Activated T-helper 1 cell treated with Interleukin-2 at 50 U/mL for 16 hours (primary cell): ENCODE measurements at places on chromosomes 16 and 17.
A peak's percentile ranks its signal among the peaks of the same experiment; 100 is the strongest.

DNA sequence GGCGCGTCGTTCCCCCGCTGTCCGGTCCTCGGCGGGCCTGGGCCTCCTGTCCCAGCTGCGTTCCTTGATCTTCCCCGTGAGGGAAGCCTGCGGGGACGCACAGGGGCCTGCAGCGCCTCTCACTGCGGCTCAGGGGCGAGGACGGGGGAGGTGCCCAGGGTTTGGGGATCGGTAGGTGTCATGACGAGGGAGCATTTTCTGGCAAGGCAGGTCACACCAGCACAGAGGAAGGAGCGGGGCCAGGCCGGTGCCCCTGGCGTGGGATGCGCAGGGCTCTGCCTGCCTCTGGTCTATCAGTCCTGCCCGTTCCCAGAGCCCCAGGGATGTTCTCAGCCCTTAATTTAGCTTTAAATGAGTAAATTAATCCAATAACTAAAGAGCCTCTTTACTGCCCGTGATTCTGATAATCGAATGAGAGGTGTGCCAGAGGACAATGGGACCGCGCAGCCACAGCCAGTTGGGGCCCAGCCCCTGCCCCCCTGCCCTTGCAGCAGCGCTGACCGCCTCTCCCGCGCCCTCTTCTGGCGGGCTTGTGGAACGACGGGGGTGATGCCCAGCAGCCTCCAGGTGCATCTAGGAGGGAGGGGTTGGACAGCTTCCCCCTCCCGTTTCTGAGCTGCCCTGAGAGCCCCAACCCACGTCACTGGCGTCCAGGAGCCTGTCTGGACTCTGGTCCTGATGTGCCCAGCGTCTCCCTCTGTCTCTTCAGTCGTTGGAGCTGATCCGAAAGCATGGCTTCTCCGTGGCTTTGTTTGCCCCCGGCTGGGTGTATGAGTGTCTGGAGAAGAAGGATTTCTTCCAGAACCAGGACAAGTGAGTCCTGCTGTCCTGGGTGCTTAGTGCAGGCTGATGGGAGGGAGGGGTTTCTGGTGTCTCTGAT is 7.9 kb downstream of the ENGASE start:
- peak; percentile 22 for DNase-seq

- DNase-seq: no peak
Observed at GRCh38 chr16:49024896-49025295, 256.7 kb downstream of the CBLN1 start.

DNA sequence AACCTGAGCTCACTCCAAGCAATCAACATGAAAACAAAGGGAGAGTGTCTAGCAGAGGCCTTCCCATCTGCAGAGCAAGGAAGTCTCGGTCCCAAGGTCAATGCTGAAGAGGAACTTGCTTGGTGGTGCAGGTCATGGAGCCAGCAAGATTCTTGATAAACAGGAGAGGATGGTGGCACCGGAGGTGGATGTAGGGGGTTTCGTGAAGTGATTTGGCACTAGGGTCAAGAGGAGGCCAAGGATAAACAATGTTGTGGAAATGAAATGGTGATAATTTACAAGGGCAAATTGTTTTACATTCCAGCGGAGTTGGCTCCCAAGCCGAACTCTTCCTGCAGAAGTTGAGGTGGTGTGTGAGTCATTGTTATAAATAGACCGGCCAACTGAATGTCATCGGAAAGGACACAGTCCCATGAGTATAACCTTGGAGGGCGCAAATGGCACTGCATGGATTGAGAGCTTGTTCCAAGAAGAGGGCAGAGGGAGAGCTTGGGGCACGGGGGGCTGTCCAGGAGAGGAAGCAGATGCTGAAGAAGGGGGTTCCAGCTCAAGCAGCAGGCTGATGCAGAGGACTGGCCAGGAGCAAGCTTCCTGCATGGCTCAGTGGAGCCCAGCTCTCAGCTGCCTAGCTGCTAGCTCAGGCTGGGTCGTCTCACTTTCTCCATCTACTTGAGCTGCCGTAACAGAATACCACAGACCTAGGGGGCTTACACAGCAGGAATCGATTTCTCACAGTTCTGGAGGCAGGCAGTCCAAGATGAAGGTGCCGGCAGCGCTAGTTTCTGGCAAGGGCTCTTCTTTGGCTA is 136.6 kb downstream of the COPRS start:
- no peak for DNase-seq

DNA sequence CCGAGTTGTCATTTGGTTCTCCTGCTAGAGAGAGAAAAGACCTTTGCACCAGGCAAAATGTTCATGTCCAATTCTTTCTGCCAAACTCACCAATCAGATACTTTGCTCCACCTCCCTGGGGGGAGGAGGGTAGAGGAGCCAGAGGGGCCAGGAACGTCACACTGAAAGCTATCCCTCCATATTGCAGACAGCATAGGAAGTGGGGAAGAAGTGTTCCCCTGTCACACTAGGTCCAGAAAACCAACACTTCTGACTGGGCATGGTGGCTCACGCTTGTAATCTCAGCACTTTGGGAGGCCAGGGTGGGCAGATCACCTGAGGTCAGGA is 9.5 kb downstream of the HSD17B2 start:
- DNase-seq: no peak

DNA sequence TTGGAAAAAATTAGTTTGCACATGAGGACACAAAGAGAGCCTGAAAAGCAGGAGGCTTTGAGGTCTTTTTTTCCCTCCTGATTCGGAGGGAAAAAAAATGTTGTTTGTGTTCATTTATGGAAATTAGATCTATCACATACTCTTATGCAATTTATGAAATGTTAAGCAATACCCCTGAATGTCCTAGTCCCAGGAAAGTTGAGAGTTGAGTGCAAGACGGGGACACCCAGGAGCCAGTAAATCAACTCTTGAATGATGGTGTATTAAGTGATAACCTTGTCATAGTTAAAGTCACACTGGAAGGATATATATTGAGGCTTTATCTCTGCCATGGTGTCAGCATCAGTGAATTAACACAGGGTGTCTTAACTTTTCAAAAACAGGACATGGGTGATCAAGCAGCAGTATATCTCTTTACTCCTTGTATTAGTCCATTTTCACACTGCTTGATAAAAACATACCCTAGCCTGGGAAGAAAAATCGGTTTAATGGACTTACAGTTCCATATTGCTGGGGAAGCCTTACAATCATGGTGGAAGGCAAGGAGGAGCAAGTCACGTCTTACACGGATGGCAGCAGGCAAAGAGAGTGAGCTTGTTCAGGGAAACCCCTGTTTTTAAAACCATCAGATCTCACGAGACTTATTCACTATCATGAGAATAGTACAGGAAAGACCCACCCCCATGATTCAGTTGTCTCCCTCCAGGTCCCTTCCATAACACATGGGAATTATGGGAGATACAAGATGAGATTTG is 469.0 kb downstream of the MAF start:
- no peak for DNase-seq

- no peak for DNase-seq
Observed at GRCh38 chr17:8532021-8532420, 96.3 kb downstream of the NDEL1 start.

GRCh38 chr17:18356624-18357023 is 6.7 kb downstream of the SHMT1 start:
- no peak for DNase-seq

- no peak for DNase-seq
Observed at GRCh38 chr17:66290101-66290722, 12.2 kb upstream of the PRKCA start.

DNA sequence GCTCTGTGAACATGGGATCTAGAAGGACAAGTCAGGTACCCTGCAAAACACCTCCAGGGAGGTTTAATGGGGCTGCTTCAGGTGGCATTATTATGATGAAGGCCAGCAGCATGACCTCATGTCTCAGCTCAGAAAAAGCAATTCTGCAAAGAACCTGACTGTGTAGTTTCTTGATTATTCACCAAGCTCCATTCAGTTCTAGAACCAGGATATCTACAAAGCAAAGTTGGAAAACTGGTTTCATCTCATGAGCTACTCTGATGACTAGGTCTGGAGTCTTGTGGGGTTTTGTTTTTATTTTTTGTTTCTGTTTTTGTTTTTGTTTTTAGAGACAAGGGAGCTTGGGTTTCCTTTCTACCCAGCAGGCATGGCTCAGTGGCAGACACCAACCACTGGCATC is 19.0 kb upstream of the LRRC37A3 start:
- DNase-seq: no peak

DNA sequence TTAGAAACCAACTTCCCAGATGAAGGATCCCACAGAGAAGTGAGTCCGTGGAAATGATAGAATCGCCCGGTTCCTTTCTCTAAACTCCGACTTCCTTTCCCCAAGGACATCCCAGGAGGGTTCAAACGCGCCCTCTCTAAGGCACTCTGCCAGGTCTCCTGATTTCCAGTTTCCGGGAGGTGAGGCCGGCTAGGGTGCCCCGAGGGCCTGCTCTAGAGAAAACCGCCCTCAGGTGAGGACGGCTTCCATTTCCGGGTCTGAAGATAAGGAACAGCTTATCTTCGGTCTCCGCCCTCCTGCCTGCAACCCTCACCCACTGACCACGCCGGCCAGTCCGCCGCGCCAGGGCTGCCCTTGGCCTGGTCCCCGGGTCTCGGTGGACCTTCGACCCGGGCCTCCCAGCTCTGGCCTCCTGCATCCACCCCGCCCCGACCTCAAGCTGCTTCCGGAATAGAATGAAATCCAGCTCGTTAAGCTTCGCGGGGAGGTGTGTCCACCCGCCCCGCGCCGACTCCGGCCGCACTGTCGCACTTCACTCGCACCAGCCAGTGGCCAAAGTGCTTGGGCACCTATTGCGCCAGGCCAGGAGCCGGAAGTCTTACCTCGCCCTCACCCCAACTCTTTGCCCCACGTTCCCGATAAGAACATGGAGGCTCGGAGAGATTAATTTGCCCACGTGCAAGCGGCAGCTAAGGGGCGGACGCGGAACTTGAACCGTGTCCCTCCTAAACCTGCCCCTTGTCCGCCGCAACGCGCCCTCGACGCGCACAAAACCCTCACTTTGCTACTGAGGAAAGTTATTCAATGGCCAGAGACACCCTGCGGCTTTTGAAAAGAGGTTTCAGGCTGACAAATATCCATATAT is 836 bp upstream of the MMP15 start:
- no peak for DNase-seq

- DNase-seq: no peak
Observed at GRCh38 chr17:42001729-42002128, 15.5 kb downstream of the DNAJC7 start.

GRCh38 chr17:40895106-40895730 is 10.2 kb upstream of the KRT20 start:
- no peak for DNase-seq

DNA sequence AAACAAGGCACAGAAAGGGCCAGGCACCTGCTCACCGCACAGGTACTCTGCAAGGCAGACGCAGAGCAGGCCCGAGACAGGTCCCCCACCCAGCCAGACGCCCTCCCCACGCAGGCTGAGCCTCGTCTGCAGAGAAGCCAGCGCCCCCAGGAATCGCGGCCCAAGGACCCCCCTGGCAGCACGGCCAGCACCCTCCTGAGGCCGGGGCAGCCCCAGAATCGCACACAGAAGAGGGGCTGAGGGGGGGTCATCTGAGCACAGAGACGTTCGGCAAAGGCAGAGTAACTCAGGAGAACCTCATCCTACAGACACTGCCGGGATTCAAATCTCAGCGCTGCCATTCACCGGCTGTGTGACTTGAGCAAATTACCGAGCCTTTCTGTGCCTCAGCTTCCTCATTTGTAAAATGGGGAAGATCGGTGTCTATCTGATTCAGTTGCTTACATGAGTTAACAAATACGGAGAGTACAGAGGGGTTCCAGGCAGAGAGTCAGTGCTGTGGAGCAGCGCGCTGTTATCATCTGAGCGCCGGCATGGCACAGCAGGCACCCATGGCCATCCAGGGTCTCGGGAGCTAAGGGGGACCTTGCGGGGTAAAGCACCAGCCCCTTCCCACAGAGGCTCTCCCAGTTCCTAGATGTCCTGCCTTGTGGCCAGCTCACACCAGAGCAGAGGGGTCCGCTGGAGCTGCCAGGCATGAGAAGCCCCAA is 10.4 kb downstream of the EMC6 start:
- DNase-seq: no peak

GRCh38 chr16:70586731-70587130 is 59.6 kb upstream of the IL34 start:
- DNase-seq: no peak

GRCh38 chr17:1168533-1169220 is 11.1 kb downstream of the ABR start:
- no peak for DNase-seq

- DNase-seq: no peak
Observed at GRCh38 chr16:2835638-2836493, 5.8 kb downstream of the ZG16B start.

DNA sequence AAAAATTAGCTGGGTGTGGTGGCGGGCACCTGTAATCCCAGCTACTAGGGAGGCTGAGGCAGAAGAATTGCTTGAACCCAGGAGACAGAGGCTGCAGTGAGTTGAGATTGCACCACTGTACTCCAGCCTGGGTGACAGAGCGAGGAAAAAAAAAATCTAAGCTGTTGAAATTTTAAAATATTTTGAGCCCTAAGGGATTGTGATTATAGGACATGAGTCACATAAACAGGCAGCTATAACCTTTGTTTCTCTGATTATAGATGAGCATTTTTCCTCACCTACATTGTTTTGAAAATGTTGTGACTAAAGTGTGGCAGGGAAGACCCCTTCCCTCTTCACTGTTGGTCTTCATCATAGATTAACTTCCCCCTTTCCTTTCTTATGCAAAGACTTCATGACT is 135.5 kb downstream of the MGAT5B start:
- no peak for DNase-seq

DNA sequence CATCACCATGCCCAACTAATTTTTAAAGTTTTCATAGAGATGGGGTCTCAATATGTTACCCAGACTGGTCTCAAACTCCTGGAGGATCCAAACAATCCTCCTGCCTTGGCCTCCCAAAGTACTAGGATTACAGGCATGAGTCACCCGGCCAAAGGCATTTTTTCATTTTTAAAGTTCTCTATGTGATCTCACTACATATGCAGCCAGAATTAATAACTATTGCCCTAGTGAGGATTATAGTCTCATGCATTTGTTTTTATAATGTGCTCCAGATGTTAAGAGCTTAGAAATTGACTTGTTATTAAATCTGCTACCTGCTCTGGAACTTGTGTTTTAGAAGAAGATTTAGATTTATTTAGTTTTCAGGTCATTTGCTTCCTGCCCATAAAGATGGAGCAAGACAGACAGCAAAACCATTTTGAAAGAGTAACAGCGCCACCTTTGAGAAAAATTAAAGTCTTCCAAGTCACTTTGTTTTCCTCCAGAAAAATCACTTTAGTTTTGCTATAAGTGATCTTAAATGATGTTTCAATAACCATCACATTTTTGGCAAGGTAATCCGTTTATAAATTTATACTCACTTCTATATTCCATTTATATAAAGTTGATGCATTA is 79.5 kb downstream of the CA4 start:
- no peak for DNase-seq

- no peak for DNase-seq
Observed at GRCh38 chr16:81374550-81374949, 59.8 kb downstream of the GAN start.

- DNase-seq: peak; percentile 10
Observed at GRCh38 chr17:11996722-11997146, 541 bp downstream of the ZNF18 start.

- no peak for DNase-seq
Observed at GRCh38 chr16:75420987-75421819, 12.1 kb downstream of the CFDP1 start.

GRCh38 chr17:75596320-75597087 is 8.9 kb downstream of the MYO15B start:
- no peak for DNase-seq

GRCh38 chr16:82801361-82801760 is 174.6 kb downstream of the CDH13 start:
- no peak for DNase-seq

GRCh38 chr17:17173921-17174320 is 32.2 kb downstream of the PLD6 start:
- no peak for DNase-seq
